Activated T-cell treated with anti-CD3 and anti-CD28 coated beads, Interleukin-2, amount 50 U/mL, for 1 hour (primary cell): ENCODE measurements at places on chromosomes 5 and 9.

DNA sequence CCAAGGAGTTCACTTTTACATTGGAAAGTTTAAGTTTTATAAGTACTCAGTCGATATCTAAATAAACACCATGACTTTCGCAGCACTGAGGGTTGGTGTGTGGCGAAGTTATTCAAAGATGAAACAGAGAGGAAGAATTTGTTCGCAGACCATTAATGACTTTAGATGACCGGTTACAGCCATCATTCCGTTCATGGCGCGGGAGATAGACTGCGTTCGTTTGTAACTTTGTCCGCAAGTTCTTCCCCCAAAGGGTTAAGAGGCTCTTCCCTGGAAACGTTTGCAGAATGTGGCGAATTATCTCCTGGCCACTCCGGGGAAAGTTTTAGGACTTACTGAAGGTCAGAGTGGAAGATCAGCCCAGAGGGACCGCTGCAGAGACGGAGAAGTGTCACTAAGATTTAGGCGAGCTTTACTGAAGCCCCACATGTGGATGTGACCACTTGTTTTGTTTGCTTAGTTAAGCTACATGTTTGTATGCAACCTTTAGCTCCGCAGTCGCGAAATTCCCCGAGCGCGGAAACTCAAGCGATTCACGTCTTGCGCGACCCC, 2.2 kb upstream of the FOXD1 start:
- DNase-seq: no peak

DNA sequence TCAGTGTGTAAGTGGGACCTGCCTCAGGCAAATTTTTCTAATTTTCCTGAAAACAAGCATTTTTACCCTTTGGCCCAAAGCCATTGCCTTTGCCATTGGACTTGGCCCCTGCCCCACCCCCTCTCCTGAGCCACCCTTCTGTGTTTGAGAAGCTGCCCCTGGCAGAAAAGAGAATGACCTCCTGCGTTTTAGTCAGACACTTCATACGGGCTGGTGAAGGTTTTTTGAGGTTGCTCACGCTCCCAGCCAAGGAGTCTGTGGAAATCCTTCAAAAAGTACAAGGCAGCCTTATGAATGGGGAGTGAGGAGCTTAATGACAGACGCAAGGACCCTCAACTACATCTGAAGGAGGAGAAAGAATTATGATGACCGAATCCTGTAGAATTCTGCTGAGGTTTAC, 308.9 kb downstream of the SLIT3 start:
- DNase-seq: no peak

- DNase-seq: no peak
Measured at GRCh38 chr9:70222354-70222753, 36.4 kb upstream of the SMC5 start.

DNA sequence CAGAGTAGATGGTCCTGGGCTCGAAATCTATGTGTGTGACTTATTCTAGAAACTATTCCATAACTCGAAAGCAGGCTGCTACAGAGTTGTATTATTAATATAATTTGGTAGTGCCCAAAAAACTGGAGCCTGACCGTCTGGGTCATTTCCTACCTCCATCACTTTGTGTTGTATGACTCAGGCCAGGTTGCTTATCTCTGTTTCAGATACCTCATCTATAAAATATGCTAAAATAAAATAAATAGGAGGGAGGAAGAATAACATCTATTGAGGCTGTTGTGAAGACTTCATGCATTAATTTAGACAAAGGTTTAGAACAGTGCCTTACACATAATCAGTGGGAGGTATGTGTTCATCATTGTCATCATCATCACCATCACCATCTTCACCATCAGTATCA, 57.7 kb downstream of the PDE4D start:
- DNase-seq: no peak

- no peak for DNase-seq
Measured at GRCh38 chr5:35622974-35623373, 5.3 kb downstream of the SPEF2 start.

GRCh38 chr9:136333486-136333885, 6.1 kb downstream of the GPSM1 start:
- no peak for DNase-seq

GRCh38 chr5:176647843-176648473, 674 bp downstream of the TSPAN17 start:
- peak; percentile 39 for DNase-seq

DNA sequence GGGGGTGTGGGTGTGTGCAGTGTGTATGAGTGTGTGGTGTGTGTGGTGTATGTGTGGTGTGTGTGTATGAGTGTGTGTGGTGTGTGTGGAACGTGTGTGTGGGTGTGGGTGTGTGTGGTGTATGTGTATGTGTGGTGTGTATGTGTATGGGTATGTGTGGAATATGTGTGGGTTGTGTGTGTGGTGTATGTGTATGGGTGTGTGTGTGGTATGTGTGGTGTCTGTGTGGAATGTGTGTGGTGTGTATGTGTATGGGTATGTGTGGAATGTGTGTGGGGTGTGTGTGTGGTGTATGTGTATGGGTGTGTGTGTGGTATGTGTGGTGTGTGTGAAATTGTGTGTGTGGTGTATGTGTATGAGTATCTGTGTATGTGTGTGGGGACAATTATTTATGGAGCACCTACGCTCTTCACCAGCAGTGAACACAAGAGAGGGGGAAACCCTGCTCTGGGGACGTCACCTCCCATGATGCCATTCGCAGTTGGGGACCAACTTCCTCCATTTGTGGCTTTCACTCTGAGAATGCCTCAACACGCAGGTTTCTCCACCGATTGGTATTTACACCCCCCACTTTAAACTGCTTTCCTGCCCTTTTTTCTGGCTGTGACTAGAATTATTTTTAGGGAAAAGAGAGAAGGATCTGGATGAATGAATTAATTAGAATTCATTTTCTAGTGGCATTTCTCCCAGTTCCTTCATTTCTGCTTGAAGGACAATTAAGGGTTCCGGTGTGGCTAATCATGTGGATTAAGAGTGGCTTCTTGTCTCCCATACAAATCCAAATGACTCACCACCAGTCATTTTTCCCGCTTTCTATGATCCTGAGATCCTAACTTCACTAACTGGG, 238.1 kb downstream of the ROR2 start:
- no peak for DNase-seq

DNA sequence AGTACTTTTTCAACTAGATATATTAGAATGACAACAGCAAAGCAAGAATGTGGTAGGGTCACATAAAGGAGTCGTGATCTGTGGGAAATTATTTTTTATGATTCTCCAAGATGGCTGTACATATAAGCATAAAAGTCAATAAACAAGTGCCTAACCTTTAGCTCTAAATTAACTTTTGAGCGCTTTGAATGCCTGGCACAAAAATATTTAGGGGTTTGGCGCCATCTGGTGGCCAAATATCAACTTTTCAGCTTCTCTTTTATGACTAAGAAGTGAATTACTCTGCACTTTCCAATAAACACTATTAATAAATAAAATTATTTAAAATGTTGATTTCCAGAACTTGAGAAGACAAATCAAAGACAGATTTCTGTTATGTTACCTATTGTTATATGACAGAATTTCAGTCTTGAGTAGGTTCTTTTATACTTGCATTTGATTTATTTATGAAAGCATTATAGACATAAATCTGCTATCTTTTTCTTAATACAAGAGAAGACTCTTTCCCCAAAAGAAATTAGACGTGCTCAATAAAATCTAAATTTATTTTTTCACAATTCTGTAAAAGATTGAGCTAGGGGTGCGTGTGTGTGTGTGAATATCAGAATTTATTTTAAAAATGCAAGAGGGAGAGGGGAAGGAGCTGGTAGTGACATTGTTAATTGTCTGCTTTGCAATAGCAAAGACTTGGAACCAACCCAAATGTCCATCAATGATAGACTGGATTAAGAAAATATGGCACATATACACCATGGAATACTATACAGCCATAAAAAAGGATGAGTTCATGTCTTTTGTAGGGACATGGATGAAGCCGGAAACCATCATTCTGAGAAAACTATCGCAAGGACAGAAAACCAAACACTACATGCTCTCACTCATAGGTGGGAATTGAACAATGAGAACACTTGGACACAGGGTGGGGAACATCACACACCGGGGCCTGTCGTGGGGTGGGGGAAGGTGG, 36.7 kb upstream of the ARRDC3 start:
- peak; percentile 62 for DNase-seq

DNA sequence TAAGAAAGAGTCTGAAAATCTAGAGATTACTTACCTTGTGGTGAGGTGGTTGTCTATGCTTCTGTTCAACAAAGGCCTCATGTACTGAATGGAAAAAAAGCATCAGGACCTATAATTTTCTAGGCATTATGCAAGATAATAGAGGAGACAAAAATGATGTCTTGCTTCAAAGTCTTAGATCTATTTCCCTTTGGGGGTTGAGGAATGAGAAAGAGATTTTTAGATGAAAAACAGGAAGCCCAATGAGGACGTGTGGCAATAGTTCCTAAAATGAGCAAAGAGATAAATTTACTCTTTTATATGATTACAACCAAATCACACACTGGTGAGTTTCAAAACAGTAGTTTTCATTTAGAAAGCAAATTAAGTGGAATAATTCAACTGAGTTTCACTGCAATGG, 99.5 kb downstream of the GHR start:
- no peak for DNase-seq

- no peak for DNase-seq
Measured at GRCh38 chr9:70121818-70122436, 78.3 kb downstream of the MAMDC2 start.

GRCh38 chr9:114995681-114996221, 65.4 kb upstream of the TNFSF8 start:
- DNase-seq: no peak

GRCh38 chr5:164235300-164235891, 730.0 kb downstream of the MAT2B start:
- no peak for DNase-seq

DNA sequence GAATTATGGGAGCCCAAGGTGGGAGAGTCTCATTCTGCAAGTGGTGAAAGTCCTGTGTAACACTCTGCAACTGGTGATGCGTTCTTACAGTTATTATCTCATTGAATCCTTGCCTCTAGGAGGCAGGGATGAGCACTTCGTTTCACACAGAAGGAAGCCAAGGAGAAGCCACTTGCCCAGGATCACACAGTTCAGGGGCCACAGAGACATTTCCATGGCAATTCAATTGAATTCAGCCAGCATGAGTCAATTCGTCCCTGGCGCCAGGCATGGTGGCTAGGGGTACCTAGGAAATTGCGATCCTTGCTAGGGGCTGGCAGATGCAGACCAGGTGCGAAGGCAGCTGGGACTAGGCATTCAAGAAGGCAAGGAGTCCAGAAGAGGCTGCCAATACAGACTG, 26.2 kb downstream of the LHX2 start:
- no peak for DNase-seq

- no peak for DNase-seq
Measured at GRCh38 chr9:127135056-127135745, 12.8 kb upstream of the ANGPTL2 start.

- DNase-seq: no peak
Measured at GRCh38 chr9:120941046-120941770, 14.6 kb upstream of the TRAF1 start.
